ENCODE measurements at places on chromosomes 2 and 18. TPM values are rescaled to one million over a fixed set of nuclear protein-coding genes. Genes with fewer than 3 reads are reported as not detected.

- DNase-seq = peak; percentile 61
Observed at GRCh38 chr18:7954238-7954637, 387.1 kb downstream of the PTPRM start.

OSBPL6 gene
- polyA plus RNA-seq = 3.7 TPM

EML6 gene
- polyA plus RNA-seq = 0.19 TPM

CRYGD gene
- not detected for polyA plus RNA-seq

DTNB gene
- polyA plus RNA-seq = 5.3 TPM

REEP1 gene
- 0.03 TPM for polyA plus RNA-seq

DNA sequence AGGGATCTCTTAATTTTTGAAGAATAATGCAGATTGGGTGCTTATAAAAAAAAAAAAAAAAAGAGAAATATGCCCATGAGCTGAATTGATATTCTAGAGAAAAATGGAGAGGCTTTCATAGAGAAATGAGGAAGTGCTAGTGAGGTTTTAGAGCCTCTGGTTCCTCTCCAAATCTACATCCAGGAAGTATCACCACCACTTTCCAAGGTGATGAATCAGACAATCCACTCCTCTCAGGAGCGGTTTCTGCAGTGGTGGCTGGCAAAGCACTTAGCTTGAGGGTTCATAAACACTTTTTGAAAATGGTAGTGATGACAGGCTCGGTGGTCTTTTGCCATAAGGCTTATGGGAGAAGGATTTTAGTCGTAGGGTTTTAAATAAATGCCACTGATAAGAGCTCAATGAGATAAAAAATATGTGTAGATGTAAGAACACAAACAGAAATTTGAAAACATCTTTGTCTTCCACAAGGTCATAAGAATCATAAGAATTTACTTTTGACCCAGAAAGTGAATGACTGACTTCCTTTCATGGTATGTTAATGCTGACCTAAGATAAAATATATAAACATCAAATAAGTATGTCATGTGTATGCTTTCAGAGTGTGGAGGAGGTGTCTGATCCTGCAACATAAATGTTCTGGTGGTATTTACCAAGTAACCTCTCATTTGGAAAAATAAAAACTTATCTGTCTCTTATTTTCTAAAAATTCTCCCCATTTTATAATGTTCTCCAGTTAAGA is 42.1 kb upstream of the DSG1 start:
- DNase-seq = no peak

GRCh38 chr2:213868526-213868925 is 542.3 kb upstream of the VWC2L start:
- no peak for DNase-seq

Measured in IMR-90 (cell line).